ENCODE measurements at places on chromosomes 6 and 20.
A peak's percentile ranks its signal among the peaks of the same experiment; 100 is the strongest.

GRCh38 chr6:31120151-31120915 lies at the start of gene CDSN:
Gene CDSN (minus strand): TSS chr6:31120446. CDS start chr6:31120419, 27 bp downstream.
- no peak for DNase-seq

- no peak for DNase-seq
These were observed 48.1 kb upstream of the BTBD3 start for GRCh38 chr20:11869641-11870040.

DNA sequence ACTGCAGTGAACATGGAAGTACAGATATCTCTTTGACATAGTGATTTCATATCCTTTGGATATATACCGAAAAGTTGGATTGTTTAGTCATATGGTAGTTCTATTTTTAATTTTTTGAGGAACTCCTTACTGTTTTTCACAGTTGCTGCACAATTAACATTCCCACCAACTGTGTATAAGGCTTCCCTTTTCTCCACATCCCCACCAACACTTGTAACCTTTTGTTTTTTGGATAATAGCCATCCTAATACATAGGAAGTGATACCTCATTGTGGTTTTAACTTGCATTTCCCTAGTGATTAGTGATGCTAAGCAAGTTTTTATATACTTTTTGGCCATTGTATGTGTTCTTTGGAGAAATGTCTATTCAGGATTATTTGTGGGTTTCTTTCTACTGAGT lies 45.1 kb upstream of the TENT5A start:
- no peak for DNase-seq

- no peak for DNase-seq
These were observed 32.9 kb downstream of the FILIP1 start for GRCh38 chr6:75460681-75461080.

GRCh38 chr20:63744574-63745423 lies 5.2 kb downstream of the SLC2A4RG start:
- DNase-seq: no peak

- no peak for DNase-seq
These were observed 29.1 kb downstream of the ZDHHC14 start for GRCh38 chr6:157410045-157410444.

- no peak for DNase-seq
These were observed 96.4 kb downstream of the TULP4 start for GRCh38 chr6:158408552-158409130.

DNA sequence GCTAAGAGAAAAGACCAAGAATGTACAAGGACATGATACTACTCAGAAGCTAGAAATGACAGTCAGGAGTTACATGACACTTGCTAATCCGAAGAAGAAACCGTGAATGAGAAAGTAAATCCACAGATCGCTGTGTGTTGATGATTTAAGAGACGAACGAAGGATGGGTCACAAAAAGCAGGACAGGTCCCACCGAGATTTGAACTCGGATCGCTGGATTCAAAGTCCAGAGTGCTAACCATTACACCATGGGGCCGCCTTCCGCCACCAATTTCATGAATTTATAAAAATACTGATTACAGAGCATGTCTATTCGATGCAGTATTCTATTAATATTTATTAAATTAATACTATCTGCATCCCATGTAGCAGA lies 54.0 kb upstream of the BTN3A2 start:
- DNase-seq: peak; percentile 40

DNA sequence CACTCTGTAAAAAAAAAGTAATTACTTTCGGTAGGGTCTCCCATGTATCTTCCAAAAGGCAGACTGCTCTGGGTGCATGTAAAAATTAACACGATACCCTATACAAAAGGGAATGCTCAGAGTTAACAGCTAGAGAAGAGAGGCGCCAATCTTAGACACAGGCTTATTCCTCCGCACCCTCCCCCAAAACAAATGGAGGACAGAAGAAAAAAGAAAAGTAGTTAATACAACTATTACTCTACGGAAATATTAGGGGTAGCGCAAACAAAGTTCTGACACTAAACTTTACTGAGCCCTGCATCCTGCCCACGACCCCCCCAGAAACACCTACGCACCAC lies 331 bp upstream of the UFL1 start:
- no peak for DNase-seq

- DNase-seq: no peak
These were observed 659 bp downstream of the CEP85L start for GRCh38 chr6:118650582-118651281.

- no peak for DNase-seq
These were observed 556 bp downstream of the NKX2-4 start for GRCh38 chr20:21396599-21397340.

DNA sequence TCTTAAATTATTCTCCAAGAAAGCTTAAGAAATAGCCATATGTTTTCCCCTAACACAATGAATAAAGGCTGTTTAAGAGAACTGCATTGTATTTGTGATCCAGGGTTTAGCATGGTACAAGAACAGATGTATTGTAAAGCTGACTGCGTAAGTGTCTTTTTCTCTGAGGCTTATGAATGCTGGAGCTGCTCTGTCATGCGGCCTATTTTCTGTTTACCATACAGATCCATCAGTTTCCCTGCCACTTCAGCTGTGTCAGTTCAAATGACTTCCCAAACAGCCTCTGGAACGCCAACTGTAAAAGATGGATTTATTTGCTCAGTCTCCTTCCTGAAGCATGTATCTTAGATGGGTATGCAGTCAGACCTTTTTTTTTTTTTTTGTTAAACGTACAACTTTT lies 419.3 kb upstream of the HS3ST5 start:
- DNase-seq: no peak

DNA sequence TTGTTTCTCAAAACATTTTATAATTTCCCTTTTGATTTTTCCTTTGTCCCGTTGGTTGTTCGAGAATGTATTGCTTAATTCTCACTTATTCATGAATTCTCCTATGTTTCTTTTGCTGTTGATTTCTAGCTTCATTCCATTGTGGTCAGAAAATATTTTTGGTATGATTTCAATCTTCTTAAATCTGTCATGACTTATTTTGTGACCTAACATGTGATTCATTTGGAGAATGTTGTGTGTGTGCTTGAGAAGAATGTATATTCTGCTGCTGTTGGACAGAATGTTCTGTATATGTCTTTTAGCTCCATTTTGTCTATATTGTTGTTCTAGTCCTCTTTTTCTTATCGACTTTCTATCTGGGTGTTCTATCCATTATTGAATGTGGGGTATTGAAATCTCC lies 286.2 kb upstream of the RNF217 start:
- no peak for DNase-seq

DNA sequence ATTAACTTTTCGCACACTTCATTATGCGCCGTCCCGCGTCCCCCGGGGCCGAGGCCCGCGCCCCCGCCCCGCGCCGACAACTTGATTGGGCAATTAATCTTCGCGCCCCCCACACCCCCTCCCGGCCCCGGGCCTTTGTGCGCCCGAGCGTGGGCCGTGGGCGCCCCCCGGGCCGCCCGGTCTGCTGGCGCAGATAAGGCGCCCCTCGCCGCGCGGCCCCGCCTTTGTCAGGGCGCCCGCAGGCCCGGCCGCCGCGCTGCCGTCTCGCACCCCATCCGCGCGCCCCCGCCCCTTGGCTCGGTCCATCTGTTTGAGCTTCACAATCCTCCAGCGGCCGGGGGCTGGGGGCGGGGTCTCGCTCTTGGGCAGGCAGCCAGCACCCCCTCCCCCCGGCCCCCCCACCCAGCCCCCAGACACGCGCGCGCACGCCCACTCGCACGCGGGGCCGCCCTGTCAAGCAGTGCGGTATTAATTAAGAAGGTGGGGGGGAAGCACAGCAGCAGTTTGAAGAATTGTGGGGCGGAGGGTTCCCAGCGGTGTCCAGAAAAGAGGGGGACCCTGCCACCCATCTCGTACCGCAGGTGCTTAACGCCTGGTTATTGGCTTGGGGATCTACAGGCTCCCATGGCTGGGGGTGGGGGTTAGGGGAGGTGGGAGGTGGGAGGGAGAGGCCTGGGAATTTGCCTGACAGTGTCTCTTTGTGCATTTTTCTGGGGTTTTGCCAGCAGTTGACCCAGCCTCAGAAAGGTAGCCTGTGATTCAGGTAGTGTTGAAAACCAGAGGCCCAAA lies 34.6 kb upstream of the SCRT2 start:
- no peak for DNase-seq

DNA sequence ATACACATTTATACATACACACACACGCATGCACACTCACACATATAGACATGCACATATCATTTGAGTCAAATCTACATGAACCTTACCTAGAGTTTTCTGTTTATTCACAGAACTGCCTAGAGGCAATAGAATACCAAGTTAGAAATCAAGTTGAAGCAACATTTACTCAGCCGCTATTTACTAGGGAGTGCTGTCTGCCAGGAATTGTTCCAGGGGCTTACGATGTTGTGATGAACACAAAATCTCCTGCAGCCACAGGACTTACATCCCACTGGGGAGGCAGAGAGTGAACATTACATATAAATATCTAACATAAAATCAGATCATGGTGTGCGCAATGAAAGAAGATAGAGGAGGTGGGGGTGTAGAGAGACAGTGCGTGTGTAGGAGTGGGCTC lies 80.4 kb downstream of the GCLC start:
- DNase-seq: no peak

GRCh38 chr20:47487175-47487917 lies 14.3 kb upstream of the NCOA3 start:
- DNase-seq: peak; percentile 43

- DNase-seq: no peak
These were observed 48.8 kb upstream of the RALY start for GRCh38 chr20:33944914-33945313.

- no peak for DNase-seq
These were observed 384.2 kb downstream of the PRKN start for GRCh38 chr6:162343198-162343935.

GRCh38 chr20:18926965-18927364 lies 113.4 kb downstream of the SCP2D1 start:
- DNase-seq: no peak

DNA sequence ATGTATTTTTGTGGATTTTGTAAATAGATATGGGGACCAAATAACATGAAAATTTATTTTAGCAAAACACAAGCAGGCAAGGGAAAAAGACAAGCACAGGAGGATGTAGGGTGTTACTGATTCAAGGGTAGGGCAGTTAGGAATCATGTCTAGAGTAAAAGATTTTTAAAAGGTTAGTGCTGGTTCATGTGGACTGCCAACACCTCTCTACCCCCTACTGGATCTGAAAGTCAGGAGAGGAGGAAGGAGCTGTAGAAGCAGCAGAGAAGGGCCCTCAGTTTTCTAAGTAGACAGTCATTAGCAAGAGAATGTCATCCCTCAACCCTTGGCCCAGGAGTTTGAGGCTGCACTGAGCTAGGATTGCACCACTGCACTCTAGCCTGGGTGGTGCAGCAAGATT lies 95.2 kb downstream of the RREB1 start:
- no peak for DNase-seq

DNA sequence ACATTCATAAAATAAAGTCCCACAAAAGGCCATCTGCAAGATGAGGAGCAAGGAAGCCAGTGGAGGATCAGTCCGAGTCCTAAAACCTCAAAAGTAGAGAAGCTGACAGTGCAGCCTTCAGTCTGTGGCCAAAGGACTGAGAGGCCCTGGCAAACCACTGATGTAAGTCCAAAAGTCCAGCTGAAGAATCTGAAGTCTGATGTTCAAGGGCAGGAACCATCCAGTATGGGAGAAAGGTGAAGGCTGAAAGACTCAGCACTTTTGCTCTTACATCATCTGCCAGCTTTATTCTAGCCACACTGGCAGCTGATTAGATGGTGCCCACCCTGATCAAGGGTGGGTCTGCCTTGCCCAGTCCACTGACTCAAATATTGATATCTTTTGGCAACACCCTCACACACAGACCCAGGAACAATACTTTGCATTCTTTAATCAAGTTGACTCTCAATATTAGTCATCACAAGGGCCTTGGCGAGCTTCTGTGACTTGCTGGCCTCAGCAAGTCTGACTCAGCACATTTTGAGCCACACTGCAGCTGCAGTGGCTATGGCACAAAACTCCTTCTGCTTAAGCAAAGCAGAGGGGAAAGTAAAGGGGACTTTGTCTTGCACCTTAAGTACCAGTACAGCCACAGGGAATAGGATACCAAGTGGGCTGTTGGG lies 1370.3 kb upstream of the CITED2 start:
- DNase-seq: no peak

DNA sequence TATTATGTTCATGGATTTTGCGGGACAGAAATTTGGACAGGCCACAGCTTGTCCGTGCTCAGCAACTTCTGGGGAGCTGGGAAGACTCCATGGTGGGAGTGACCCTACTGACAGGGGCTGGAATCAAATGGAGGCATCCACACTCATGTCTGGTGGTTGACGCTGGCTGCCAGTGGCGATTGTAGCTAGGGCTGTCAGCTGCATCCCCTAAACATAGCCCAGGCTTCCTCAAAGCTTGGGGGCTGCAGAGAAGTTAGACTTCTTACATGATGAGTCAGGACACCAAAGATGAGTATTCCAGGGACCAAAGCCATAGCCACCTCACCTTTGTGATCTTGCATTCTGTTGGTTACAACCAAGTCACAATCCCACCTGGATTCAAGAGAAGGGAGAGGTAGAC lies 18.4 kb upstream of the FAM50B start:
- no peak for DNase-seq

- no peak for DNase-seq
These were observed 17.0 kb downstream of the RPS6KA2 start for GRCh38 chr6:166610069-166610468.

GRCh38 chr6:25463441-25463840 lies 184.3 kb downstream of the CARMIL1 start:
- no peak for DNase-seq

DNA sequence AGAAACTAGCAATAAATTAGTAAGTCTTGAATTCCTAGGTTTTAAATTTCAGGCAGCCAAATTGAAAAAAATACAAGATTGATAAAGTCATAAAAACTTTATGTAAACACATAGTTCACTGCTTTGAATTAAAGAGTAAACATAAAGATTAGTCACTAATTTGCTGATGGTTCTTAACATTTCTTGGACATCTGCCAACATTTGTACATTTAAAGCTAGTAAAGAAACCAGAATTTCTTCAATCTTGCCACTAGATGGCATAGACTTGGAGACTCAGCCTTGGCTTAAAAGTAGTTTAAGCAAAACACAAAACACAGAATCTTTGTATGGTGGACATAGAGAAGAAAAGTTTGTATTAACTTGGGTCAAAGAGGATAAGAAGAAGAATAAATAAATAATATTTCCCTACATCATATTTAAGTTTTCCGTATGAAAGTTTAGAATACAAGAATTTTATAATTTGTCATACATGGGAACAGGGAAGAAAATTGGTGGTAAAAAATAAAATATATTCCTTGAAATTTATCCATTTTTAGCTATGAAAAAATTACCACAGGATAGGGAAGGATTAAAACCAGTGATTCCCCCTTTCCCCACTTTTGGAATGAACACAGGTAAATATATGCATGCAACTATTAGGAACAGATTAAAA lies 41.7 kb upstream of the FAM135A start:
- DNase-seq: no peak

DNA sequence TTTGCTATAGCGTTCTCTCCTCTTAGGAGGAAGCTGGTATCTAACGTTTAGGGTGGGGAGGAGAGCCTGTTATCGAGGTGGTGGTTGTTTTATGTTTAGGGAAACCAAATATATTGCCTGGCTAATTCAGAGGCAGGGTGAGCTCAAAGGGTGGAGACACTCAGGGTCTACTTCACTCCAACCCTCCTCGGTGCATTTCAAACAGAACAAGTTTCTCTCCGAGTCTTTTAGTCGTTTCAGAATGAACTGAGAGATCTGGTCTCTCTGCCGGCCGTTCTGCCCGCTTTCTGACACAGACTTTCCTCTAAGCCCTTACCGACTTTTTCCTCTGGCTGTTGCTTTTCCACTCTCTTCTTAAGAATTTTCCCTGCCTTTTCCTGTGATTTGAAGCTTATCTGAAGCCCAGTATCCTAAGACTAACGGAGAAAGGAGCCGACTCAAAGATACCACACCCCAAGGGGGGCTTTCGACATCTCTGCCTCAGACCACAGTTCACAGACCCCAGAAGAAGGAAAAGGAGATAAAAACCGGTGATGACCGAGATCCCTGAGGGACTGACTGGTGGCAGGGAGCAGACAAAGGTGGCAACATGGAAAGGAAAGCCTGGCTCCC lies 865 bp downstream of the STK38 start:
- peak; percentile 11 for DNase-seq
